ENCODE measurements at places on chromosomes 5 and 9. TPM values are rescaled to one million over a fixed set of nuclear protein-coding genes. Genes with fewer than 3 reads are reported as not detected.

DNA sequence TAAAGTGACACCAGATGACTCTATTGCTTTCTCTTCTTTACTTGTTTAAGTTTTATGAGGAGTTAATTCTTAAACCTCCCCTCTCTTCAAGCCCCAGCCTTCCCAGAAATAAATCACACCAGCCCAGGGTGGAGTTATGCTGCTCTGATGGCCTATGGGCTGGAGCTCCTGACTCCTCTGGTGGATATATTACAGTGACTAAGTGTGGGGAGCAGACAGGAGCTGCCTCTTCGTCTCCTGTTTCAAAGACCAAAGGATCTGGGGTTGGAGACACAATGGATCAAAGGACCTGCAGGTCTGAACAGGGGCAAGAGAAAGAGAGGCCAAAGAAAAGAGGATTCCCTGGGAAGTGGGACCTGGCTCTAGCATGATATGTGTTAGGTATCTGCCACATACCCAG is 312.0 kb upstream of the MSX2 start:
- no peak for DNase-seq

DNA sequence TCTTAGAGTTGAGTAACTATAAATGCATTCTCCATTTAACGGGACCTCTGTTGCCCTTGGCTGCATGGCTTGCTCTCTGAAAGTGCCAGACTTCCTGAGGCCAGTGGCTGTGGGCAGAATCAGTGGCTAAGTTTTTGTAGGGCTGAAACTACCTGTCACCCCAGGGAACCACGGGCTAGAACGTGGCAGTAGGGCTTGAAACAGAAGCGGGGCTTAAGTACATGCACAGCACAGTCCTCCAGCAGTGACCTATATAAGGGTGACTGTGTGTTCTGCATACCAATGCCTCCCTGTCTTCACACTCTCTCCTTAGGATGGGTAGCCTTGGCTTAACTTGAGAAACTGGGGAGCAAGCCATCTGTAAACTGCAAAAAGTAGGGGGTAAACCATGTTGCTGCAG is 43.6 kb upstream of the LRRTM2 start:
- DNase-seq: no peak

- no peak for DNase-seq
Observed at GRCh38 chr5:2658881-2659470, 92.5 kb downstream of the IRX2 start.

- no peak for DNase-seq
Observed at GRCh38 chr5:166671811-166672210, 1619.6 kb upstream of the WWC1 start.

DNA sequence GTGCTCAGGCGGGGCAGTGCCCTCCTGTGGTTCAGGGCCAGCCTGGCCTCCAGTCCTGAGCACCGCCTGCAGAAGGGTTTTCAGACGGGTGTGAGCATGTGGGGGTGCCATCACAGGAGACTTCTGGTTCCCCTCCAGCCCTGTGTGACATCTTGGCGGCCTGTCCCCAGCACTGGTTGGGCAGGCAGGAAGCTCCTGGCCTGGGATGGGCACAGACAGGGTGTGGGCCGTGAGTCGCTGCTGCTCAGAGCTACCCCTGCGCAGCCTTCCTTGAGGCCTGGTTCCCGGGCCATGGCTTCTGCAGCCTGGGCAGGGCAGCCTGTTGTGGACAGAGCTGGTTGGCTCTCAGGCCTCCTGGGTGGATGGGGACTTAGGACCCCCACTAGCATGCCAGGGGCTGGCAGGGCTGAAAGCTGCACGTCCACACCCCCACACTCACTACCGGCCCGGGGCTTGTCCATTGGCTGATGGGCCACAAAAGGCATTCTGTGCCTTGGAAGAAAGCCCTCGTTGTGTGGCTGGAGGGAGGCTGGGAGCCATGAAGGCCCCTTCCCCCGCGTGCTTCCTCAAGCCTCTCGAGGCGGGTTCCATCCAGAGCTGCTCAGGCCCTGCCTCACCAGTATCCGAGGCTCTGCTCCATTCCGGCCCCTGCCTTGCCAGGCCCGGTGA is 58.7 kb downstream of the RXRA start:
- no peak for DNase-seq

GRCh38 chr9:91100878-91101450 is 260.8 kb downstream of the AUH start:
- no peak for DNase-seq

DNA sequence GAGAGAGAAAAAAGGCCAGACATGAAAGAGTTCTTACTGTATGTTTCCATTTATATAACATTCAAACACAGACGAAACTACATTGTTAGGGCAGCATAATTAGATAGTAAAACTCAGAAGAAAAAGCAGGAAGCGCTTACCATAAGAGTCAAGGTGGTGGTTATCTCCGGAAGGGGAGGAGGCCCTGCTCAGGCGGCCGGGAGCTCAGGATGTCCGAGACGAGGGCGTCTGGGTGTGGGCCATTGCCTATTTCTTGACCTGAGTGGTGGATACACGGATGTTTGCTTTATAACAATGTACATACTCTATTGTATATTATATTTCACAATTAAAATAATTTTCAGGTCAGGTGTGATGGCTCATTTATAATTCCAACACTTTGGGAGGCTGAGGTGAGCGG is 80.9 kb upstream of the COL5A1 start:
- no peak for DNase-seq

GRCh38 chr9:109253241-109253636 is 67.6 kb downstream of the EPB41L4B start:
- DNase-seq: no peak

DNA sequence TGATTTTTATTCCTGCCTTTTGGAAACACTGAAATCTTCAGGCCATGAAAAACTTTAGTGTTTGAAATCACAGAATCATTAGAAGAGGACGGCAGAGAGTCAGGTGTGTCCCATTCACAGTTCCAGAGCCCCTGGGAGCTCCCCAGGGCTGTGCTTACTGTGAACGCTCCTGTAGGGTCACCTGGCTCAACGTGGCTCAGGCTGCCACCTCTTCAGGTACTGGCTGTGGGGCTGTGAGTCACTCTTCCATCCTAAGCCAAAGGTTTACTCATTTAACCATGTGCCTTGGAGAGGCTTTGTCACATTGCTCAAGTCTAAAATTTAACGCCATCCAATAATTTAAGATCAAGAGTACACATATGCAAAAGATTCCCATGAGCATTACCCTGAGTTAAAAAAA is 50.2 kb upstream of the FSTL4 start:
- DNase-seq: no peak

GRCh38 chr5:158843305-158843704 is 256.4 kb downstream of the EBF1 start:
- DNase-seq: no peak

The MAP1B gene
- 515 TPM for total RNA-seq

DNA sequence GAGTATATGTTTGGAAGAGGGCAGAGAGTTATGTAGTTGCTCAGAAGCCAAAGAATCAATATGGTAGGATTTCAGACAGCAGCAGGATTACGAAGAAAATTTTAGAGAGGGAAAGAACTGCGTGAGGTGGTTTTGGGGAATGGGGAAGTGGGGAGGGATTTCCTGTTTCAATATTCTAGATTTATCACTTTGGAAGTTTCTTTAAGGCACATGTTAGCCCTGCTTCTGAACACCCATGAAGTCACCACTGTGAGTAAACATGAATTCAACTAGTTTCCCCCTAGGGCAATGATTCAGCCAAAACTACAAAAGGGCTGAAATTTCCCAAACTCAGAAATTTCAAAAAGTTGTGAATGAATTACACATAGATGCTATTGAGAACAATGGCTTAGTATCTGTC is 132.2 kb downstream of the EBF1 start:
- no peak for DNase-seq

The ANKS6 gene
- 18.8 TPM for total RNA-seq

- no peak for DNase-seq
Observed at GRCh38 chr9:68898781-68899439, 115.0 kb downstream of the PRKACG start.

GRCh38 chr5:89283728-89284493 is 400.9 kb upstream of the MEF2C start:
- DNase-seq: no peak

Measured in prostate gland (tissue), 2 donors.